Heart left ventricle (tissue), 16 donors: ENCODE measurements at places on chromosomes 6 and 20. TPM values are rescaled to one million over a fixed set of nuclear protein-coding genes. Genes with fewer than 3 reads are reported as not detected.
A peak's percentile ranks its signal among the peaks of the same experiment; 100 is the strongest.

- DNase-seq, result no peak
These were observed 103.2 kb upstream of the TIAM2 start for GRCh38 chr6:154891901-154892300.

The TRIM38 gene
- 1.5 TPM for polyA plus RNA-seq

The SLC26A8 gene
- not detected for polyA plus RNA-seq

GRCh38 chr6:97040355-97040860 is 115.9 kb downstream of the KLHL32 start:
- no peak for DNase-seq

The BPI gene
- not detected for polyA plus RNA-seq

The PRSS35 gene
- 0.15 TPM for polyA plus RNA-seq

GRCh38 chr6:126444659-126445273 is 104.9 kb downstream of the CENPW start:
- DNase-seq, result no peak

The OPRM1 gene
- not detected for polyA plus RNA-seq

The KIF6 gene
- 0.06 TPM for polyA plus RNA-seq

The ARID1B gene
- 15.3 TPM for polyA plus RNA-seq

DNA sequence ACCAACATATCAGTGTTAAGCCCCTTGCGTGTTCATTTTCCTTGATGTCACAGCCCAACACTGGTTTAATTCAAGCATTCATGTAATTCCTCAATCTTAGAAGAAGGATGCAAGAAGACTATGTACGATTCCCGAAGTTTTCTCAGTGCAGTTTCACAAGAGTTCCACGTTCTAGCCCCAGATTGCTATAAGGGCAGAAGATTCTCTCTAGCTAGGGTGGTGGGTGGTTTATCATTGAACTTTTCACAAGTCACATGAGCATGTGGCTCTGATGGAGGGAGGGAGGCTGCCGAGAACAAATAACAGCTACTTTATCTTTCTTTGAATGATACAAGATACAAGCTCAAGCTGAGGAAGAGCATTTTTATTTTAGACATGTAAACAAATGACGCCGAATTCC is 71.9 kb upstream of the NHSL1 start:
- DNase-seq, result no peak

DNA sequence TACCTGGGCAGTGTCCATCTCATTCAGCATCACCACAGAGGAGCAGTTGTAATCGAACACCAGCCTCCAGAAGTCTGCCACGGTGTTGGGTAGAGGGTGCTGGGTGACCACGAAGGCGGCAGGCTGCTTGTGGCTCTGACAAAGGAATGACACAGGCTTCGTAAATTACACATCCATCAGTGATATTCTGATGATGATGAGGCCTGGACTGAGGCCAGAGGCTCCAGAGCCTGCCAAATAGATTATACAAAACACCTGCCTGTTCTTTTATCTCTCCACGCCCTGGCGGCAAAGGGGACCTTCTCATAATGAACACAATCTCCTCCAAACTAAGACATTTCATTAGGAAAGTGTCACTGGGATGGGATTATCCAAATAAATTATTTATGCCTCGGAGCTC is 480.2 kb upstream of the CHD6 start:
- DNase-seq, result no peak

- peak; percentile 65 for DNase-seq
These were observed 59.2 kb downstream of the RBM38 start for GRCh38 chr20:57450419-57450818.

DNA sequence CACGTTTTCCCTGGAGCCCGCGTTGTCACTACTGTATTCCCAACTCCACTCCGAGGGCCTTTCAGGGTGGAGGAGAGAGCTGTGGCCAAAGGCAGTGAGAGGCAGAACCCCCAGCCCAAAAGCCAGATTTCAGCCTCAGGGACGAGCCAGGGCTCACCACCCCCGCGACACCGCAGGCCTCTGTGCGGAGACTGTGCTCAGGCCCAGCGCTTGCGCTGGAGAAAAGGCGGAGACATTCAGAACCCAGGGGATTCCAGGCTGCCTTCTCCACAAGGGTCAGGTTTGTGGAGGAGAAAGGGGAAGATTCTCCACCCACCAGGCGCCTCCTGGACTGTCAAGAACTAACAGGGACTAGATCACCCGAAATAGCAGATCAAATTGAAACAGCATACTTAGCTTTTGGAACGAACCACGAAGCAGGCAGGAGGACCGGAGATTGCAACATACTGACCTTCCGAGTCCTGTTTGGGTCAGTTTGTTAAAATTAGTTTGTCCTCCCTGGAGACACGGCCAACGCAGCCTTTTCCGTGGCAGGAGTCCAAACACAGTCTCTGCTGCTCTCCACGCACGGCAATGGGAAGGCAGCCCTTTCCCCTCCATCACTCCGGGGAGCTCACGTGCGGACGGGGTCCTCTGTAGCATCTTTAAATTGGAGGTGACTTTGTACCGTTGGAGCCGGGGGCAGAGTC is 14.4 kb downstream of the DLL1 start:
- DNase-seq, result peak; percentile 82

The HLA-DRB1 gene
- polyA plus RNA-seq, result 32.3 TPM

The PSORS1C1 gene
- 0.37 TPM for polyA plus RNA-seq

The DUSP15 gene
- polyA plus RNA-seq, result 5.4 TPM

DNA sequence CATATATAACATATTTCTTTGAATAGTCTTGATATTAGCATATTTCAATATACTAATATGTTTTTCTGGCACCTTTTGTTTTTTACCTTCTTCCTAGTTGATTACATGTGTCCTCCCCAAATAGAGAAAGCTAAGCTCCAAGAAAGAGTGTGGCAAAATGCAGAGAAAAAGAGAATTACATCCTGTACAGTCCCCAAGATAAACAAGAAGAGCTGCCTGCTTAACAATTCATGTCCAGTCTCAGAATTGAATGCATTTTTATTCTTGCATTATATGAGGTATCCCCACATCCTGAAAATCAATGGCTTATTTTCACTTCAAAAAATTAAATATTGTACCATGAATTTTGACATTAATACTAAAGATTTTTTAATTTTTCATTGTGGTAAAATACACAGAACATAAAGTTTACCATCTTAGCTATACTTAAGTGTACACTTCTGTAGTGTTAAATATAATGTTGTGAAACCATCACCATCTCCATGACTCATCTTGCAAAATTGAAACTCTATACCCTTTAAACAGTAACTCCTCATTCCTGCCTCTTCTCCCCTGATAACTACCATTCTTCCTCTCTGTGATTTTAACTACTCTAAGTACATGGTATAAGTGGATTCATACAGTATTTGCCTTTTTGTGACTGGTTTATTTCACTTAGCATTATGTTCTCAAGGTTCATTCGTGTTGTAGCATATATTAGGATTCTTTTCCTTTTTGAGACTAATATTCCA is 490.3 kb downstream of the COL12A1 start:
- no peak for DNase-seq

The OLIG3 gene
- polyA plus RNA-seq, result not detected

DNA sequence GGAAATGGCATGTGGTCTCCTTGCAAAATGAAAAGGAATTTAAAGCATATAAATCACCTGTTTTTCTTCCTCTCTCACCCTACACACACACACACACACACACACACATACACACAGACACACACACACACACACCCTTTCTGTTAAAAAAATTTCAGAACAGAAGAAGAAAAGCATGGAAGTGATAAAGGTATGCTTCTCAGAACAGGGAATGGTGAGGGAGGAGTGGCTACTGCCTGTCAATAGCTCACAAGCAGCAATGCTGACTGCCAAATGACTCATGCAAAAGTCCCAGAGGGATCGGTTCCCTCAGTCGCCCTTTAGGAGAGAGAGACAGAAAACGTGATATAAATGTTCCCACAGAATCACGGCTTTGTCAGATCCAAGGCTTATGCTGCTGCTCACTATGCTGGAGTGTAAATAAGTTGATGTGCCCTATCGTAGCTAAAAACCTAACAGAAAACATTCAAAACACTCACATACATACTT is 102.6 kb downstream of the IBTK start:
- DNase-seq, result peak; percentile 77

The RPS6KA2 gene
- 23.0 TPM for polyA plus RNA-seq
